ENCODE measurements at places on chromosomes 7 and 10.

DNA sequence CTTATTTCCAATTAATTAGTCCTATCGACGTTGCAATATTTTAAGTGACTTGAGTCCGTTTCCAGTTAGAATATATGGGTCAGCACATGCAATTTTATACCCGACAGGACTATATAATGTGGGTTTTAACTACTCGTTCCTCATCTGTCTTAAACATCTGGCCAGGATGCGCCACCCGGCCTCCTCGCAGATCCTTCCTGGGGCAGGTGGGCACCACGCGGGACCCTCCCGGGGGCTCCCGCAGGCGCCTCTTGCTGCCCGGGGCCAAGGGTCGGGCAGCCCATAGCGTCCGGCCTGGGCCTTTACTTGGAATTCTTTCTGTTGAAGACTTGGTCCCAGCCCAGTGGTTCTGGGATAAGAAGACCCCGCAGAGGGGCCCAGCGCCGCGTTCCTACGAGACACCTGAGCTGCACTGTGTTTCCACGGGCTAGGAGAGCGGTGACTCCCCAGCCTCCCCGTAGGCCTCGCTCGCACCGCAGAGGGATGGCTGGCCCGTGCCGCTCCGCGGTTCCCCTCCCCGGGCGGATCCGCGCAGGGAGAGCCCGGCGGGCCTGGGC, 10.1 kb upstream of the MNX1 start:
- no peak for DNase-seq

GRCh38 chr7:122067077-122067476, 77.0 kb downstream of the AASS start:
- no peak for DNase-seq

GRCh38 chr7:152617056-152617455, 58.9 kb downstream of the XRCC2 start:
- DNase-seq = no peak

- DNase-seq = no peak
Observed at GRCh38 chr10:128463991-128464760, 338.0 kb upstream of the MKI67 start.

DNA sequence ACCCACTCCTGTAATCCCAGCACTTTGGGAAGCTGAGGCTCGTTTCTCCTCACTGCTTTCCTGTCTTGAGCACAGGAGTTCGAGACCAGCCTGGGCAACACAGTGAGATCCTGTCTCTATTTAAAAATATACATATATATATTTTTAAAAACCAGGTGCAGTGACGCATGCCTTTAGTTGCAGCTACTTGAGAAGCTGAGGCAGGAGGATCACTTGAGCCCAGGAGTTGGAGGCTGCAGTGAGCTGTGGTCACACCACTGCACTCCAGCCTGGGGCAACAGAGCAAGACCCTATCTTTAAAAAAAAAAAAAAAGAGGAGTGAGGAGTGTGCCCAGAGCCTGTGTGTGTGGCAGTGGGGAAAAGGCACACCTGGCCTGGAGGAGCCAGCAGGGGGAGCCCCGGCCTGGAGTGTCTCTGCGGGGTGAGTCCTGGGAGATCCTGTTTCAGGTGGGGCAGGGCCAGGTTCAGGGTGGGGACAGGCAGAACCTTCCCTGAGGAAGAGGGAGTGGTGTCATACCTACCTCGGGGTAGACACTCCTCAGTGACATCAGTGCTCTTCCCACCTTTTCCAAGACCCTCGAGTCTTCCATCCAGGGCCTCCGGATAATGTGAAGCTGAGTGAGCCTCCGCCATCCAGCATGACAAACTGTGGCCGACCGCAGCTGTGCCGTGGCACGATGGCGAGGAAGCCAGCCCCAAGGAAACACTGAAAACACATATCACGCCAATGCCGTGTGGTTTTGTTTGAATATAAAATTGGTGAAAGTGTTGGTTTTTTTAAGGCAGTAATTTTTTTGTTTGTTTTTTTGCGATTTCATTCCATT, 9.0 kb upstream of the ARPC1B start:
- DNase-seq = no peak

DNA sequence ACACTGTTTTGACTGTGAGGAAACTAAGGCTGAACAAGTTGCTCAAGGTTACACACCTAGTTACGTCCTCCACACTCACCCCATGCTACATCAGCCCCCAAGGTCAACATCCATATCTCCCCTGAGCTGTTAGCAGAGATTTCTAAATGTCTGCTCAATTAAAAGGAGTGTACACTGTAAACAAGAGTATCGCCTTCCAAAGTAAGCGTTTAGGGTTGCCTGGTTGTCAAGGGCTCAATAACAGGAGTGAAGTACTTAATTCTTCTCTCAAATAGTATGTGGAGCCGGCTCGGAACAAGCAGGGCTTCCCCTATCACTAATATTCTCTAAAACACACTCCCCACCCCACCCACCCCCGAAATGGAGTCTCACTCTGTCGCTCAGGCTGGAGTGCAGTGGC, 412.8 kb upstream of the GALNT17 start:
- no peak for DNase-seq

DNA sequence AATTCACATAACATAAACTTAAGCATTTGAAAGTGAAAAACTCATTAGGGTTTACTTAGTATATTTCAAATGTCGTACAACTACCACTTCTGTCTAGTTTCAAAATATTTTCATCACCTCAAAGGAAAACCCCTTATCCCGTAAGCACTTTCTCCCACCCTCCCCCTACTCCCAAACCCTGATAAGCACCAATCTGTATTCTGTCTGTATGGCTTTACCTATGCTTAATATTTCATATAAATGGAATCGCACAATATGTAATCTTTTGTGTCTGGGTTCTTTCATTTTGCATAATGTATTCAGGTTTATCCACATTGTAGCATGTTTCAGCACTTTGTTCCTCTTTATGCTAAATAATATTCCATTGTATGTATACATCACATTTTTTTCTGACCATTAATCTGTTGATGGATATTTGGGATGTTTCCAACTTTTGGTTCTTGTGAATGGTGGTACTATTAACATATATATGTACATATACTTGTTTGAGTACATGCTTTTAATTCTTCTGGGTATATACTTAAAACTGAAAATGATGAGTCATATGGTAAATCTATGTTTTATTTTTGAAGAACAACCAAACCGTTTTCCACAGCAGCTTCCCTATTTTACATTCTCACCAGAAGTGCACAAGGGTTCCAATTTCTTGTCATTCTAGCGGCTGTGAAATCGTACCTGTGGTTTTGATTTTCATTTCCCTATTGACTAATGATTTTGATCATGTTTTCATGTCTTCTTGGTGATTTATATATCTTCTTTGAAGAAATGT, 6.2 kb upstream of the STARD3NL start:
- DNase-seq = no peak

- no peak for DNase-seq
Observed at GRCh38 chr7:19851504-19851903, 78.1 kb upstream of the TMEM196 start.

- no peak for DNase-seq
Observed at GRCh38 chr7:2483494-2483893, 7.3 kb upstream of the GRIFIN start.

DNA sequence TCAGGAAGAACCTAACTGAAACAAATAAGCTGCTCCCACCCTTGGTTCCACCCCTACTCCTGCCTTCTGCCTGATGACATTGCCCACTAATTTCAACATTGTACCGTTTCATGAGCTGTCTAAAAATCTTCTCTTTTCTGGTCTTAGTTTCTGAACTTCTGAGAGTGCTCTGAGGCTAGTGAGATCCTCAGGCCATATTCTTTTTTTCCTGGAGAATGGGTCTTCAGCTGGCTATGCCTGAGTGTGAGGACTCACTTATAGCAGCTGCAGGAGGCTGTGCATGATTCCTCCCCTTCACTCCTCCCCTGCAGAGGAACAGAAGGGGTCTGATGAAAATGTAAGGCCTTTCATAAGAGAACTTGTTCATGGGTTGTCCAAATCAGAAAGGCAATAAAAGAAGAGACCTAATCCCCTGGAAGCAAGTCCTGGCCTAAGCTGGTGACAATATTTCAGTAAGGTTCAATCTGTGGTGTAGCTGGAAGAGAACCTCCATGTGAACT, 11.1 kb downstream of the HOXA4 start:
- DNase-seq = no peak

GRCh38 chr10:60975716-60976115, 31.7 kb upstream of the RHOBTB1 start:
- DNase-seq = no peak

- DNase-seq = no peak
Observed at GRCh38 chr7:50554431-50555322, 10.5 kb downstream of the DDC start.

GRCh38 chr7:142562688-142563087, 186.6 kb upstream of the PRSS1 start:
- no peak for DNase-seq

GRCh38 chr10:13340626-13341376, 7.3 kb downstream of the SEPHS1 start:
- no peak for DNase-seq

DNA sequence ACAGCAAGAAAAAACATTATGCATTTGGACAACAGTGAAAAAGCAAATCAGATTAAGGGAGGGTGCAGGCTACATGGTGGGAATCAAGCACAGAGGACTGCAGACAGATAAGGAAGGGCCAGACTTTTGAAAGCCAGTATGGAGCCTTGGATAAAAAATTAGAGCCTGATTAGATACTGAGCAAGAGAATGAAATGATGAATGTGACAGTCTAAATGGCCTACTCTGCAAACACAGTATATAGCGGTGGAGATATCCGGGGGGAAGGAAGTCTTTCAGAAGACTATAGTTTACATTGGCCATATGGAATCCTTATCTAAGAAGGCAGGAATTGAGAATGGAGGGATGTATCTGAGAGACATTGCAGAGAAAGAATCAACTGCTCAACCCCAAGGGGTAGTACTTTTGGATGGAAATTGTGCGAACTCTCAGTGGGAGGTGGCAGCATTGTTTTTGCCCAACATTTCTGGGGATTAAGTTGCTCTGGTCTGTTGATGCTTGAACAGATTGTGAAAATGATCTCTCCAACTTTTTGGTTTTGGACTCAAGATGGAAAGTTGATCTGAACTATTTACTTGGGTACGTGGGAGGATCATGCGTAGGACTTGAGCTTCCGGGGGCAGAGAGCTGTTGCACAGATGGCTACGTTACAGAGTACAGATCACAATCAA, 39.4 kb upstream of the CHCHD3 start:
- DNase-seq = no peak

GRCh38 chr10:16425449-16425848, 11.4 kb upstream of the PTER start:
- no peak for DNase-seq

GRCh38 chr7:106419455-106420182, 134.8 kb upstream of the NAMPT start:
- no peak for DNase-seq

GRCh38 chr7:101146-102046, 91.0 kb upstream of the FAM20C start:
- DNase-seq = no peak

- no peak for DNase-seq
Observed at GRCh38 chr7:74272305-74273038, 16.7 kb upstream of the CLIP2 start.

GRCh38 chr7:130936202-130936931, 202.4 kb upstream of the KLF14 start:
- no peak for DNase-seq

- no peak for DNase-seq
Observed at GRCh38 chr7:57343901-57344622, 105.9 kb upstream of the ZNF716 start.

DNA sequence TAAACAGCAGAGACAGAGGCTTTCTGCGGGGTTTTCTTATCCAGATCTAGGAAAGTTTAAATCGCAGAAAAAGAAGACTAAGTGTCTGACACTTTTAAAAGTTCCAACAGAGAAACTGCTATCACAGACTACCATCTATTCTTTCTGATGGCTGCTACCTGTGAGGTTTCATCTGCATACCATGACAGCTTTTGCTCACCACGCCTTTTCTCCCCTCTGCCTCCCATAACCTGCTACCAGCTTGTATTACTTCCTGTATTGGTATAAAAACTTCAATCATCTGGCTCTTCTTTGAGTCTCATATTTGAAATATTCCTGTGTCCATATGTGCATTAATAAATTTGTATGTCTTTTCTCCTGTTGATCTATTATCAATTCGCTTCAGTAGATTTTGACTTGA, 34.1 kb upstream of the RTKN2 start:
- no peak for DNase-seq

- DNase-seq = no peak
Observed at GRCh38 chr10:116972131-116972530, 32.9 kb downstream of the SHTN1 start.

DNA sequence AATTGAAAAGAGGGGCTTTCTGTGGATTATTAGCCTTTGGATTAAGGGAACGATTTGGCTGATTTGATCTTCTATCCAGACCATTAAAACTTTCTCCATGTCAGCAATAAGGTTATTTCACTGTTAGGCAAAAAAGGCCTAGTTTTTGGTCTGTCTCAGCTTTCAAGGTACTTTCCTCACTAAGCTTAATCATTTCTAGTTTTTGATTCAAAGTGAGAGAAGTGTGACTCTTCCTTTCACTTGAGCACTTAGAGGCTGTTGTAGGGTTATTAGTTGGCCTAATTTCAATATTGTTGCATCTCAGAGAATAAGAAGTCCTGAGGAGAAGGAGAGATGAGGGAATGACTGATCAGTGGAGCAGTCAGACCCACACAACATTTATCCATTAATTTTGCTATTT, 596.0 kb upstream of the TPK1 start:
- DNase-seq = no peak

DNA sequence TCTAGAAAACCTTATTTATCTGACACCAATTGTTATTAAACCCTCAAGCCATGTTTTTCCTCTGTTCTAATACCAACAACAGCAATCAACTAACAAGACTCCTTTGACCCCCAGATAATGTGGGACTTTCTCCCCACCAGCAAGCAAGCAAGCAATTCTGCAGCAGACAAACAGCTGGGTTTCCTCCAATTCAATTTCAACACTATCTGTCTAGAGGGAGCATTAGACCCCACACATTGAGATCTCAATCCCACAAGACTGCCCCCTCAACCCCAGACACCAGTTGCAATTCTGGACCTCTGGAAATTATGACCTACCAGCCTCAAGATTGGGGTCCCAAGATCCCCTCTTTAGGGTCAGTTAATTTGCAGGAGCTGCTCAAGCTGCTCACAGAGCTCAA, 89.4 kb upstream of the TMEM26 start:
- peak; percentile 9 for DNase-seq

- no peak for DNase-seq
Observed at GRCh38 chr10:78924319-78925003, 144.3 kb upstream of the ZMIZ1 start.

- no peak for DNase-seq
Observed at GRCh38 chr10:75018251-75018650, 93.2 kb upstream of the SAMD8 start.

All from left renal pelvis (tissue), 4 donors.